ENCODE measurements at places on chromosomes 13 and 19.

- DNase-seq: peak; percentile 26
Measured at GRCh38 chr13:49366841-49367240, 77.0 kb downstream of the CAB39L start.

- DNase-seq: peak; percentile 76
Measured at GRCh38 chr13:23871616-23872220, 17.5 kb downstream of the MIPEP start.

- no peak for DNase-seq
Measured at GRCh38 chr13:28000567-28000966, 12.1 kb upstream of the URAD start.

DNA sequence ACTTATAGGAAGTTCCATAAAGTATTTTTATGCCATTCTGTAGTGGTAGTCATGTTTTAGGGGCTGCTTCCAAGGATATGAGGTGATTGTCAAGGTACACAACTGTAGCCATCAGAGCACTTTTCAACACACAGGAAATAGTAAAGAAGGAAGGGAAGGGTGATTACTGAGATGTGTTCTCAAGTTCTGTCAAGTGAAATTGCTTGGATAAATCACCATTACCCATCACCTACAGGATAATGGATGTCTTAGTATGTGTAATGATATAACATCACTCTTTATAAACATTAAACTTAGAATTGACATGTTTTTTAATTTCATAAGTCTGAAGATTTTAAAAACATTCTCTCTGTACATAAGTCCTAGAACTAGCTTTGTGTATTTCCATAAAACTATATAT lies 487.9 kb downstream of the DCT start:
- no peak for DNase-seq

GRCh38 chr19:31970027-31970461 lies 375.4 kb upstream of the ZNF507 start:
- DNase-seq: peak; percentile 37

GRCh38 chr19:17327654-17328516 lies 6.8 kb downstream of the ANO8 start:
- DNase-seq: peak; percentile 48

GRCh38 chr13:90055121-90055520 lies 1292.4 kb upstream of the MIR17HG start:
- peak; percentile 44 for DNase-seq

- DNase-seq: no peak
Measured at GRCh38 chr13:46374710-46375109, 12.3 kb downstream of the RUBCNL start.

- peak; percentile 66 for DNase-seq
Measured at GRCh38 chr19:46529622-46530451, 34.2 kb upstream of the PNMA8B start.

DNA sequence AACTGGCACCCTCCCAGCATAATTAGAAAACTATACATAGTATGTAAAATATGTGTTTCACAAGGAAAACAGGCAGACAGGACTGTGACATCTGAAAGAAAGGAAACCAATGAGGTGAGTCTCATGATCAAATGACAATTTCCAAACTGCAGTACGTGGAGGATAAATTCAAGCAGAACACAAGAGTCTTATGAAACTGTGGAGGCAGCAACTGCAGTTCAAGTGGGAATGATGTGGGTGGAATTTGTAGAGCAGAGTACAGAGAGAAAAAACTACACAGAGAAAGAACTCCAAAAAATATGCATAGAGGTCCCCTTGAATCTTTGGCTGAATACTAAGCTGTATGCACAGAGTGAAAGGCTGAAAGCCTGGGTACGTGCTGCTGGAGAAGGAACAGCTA lies 9.7 kb downstream of the SIGLEC6 start:
- DNase-seq: no peak

DNA sequence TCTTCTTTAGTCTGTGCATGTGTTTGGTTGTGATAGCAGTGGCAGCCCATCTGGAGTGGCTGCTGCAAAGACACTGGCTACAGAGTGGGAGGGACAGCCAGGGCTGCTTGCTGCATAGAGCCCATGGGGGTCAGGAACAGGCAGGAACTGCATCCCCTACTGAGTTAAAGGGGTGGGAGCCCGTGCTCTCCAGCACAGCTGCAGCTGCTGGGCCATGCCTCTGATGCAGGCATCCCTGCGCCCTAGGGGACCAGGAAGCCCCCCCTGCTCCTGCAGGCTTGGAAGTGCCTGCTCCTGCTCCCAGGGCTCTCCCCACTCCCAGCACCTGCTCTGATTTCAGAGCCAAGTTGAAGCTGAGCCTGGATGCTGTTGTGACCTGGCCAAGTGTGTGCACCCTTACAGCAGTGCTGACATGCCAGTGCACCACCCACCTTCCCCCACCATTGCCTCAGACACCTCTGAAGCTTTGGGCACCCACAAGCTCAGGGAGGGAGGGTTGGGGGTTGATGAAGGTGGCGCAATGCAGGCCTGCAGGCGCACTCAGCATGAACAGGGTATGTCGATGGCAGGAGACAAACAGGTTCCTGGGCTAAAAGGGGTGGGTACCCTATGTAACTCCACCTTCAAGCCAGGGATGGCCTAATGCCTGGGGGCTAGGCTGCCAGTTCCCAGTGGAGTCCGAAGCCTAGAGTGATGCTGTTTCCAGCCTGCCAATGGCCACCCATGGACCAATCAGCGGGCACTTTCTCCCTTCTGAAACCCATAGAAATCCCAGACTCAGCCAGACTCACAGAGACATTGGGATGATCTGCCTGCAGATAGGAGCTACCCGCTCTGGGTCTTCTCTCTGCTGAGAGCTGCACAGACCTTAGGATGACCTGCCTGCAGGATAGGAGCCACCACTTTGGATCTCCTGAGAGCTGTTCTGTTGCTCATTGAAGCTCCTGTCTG lies 919.9 kb upstream of the MIR17HG start:
- no peak for DNase-seq

- no peak for DNase-seq
Measured at GRCh38 chr13:72221276-72221962, 354.4 kb upstream of the DACH1 start.

- DNase-seq: no peak
Measured at GRCh38 chr19:5028229-5028886, 59.4 kb downstream of the KDM4B start.

DNA sequence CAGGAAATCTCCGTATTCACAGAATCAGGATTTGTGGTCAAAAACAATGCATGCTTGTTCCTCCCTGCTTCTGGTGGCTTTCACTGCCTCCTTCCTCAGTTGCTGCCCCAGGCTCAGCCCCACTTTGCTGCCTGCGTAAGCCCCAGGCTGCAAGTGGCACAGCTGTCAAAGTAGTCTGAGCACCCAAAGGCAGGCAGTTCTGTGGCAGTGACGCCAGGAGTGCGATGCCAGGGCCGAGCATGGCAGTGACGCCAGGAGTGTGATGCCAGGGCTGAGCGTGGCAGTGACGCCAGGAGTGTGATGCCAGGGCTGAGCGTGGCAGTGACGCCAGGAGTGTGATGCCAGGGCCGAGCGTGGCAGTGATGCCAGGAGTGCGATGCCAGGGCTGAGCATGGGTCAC lies 77.3 kb upstream of the GPR183 start:
- DNase-seq: no peak

All from fibroblast of lung (primary cell).